Inflammatory macrophage (primary cell): ENCODE measurements at places on chromosomes 16 and 17.

GRCh38 chr16:14150796-14151195 lies 79.7 kb downstream of the MRTFB start:
- no peak for DNase-seq

DNA sequence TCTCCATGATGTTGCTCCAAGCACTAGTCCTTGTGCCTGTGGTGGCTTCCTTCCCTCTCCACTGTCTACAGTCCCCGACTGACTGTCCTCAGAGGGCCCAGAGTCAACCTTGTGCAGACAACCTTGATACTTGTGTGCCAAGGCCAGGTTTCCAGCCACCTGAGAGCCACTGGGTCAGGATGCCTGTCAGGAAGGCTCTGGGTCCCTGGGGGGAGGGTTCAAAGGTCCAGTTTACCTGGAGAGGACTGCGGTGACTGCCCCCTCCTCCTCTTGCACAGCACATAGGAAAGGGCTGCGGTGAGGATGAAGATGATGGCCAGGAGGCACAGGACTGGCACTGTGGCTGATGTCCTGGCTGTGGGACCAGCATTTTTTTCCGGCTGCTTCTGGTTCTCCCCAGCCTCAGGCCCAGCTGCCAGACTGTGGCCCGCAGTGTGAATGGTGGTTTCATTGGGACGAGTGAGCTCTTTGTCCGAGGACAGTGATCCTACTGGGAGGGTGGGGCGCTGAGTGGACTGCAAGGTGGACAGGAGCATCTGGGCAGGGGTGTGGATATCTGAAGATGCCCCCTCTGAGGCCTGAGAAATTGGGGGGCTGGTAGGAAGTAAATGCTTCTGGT lies 3.7 kb downstream of the MED11 start:
- no peak for DNase-seq

DNA sequence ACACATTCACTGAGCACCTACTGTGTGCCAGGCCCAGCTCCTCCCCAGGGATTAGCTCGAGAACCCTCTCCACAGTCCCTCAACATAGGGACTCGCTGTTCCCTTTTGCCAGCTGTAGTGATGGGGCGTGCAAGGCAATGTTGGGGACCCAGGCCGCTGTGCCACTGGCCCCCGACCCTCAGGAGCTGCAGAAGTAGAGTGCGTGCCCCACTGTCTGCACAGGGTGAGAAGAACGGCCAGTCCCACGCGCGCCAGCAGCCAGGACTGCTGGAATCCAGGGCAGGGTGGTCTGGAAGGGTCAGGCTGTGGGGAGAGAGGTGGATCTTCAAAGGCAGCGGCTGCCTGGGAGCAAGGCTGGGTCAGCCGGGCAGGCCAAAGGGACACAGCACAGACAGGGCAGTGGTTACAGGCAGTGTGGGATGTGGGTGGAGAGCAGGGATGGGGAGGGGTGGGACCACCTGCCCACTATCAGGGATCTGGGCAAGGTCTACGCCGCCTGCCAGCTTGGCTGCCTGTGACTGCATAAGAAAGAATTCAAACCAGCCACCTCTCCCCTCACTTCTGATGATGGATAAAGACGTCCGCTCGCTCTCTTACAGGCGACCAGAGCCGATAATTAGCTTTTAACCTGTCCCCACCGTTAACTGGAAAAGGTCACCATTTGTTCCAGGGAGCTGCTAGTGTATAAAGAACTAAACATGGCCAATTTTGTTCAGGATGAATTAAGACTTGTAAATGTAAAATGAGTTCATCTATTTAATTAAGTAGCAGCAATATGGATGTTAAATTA lies 86.7 kb upstream of the GSE1 start:
- no peak for DNase-seq

DNA sequence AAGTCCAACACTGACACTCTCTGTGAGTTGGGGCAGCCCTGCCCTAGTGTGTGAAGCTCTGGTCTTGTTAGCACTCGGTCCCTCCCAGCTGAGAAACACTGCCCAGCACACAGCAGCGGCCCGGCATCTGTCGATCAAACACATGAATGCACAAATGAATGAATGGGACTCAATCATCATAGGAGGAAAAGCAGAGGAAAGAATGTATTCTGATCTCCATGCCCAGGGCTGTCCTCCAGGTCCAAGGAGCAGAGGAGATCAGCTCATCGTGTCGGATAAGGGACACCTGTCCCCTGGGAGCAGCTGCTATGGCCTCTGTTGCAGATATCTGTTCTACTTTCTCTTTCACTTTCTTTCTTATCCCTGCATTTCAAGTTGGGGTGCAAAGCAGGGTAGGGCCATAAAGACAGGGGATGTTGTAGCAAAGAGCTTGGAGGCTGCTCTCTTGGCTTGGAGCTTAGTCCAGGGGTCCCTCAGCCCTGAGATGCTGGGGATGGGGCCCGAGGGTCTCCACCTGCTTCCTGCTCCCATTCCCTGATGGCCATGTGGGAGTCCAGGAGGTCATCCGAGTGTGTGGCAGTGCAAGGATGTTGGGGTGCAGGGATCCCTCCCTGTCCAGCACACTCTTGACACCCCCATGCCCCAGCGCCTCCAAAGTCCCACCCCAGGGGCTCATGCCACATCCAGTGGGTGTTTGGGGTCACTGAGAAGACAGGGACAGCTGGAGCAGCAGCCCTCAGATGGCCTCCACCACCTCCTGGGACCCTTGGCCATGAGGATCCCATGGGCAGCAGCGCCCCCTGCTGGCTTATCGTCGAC lies 88.2 kb downstream of the IRF8 start:
- no peak for DNase-seq

DNA sequence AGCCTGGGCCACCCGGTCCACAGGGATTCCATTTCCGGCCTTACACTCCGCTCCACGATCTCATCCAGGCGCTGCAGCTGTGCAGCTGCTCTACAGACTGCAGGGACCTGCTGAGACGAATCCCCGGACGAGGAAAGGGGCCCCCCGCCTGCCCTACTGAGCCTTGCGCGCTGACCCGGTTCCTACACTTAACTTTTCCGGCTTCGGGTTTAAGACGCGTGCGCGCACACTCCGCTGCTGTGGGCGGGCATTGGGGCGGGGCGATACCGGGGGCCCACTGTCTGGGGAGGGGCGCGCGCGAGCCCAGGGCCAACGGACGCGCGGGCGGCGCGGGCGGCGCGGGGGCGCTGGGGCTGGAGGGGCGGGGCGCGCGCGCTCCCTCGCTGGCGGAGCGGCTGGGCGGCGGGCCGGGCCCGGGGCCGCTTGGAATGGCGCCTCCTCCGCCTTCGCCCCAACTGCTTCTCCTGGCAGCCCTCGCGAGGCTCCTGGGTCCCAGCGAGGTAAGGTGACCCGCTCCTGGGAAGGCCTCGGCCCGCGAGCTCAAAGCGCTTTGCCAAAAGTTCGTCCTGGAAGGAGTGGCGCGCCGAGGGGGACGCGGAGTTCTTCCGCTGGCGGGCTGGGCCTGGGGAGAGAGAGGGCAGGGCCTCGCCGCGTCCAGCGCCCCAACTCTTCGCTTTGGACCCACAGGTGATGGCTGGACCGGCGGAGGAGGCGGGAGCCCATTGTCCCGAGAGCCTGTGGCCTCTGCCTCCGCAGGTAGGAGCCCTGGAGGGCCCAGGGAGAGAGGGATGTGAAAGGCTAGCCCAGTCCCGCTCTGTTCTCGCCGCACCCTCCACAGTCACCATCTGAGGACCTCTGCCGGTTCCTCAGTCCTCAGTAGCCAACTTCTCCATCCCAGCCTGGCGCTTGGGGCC lies at the start of gene TP53I13:
TSS of gene TP53I13 (plus strand) at position 371 of the 914 bp plus-strand sequence. CDS start at position 429, 58 bp downstream.
- peak; percentile 46 for DNase-seq

- DNase-seq: no peak
Observed at GRCh38 chr16:68785715-68786114, 48.6 kb downstream of the CDH1 start.

DNA sequence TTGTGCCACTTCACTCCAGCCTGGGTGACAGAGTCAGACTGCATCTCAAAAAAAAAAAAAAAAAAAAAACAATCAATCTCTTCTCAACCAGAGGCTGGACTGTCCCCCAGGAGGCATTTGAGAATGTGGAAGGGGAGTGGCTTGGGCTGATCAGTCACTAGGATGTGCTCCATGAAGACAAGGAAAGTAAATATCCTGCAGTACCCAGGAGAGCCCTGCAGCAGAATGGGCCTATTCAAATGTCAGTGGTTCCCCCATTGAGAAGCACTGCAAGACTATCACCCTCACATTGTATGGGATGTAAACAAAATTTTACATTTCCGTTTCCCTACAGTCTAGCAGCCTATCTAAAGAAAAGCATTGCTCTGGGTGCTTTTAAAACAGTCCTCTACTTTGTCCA lies 70.3 kb downstream of the DNAH9 start:
- no peak for DNase-seq

DNA sequence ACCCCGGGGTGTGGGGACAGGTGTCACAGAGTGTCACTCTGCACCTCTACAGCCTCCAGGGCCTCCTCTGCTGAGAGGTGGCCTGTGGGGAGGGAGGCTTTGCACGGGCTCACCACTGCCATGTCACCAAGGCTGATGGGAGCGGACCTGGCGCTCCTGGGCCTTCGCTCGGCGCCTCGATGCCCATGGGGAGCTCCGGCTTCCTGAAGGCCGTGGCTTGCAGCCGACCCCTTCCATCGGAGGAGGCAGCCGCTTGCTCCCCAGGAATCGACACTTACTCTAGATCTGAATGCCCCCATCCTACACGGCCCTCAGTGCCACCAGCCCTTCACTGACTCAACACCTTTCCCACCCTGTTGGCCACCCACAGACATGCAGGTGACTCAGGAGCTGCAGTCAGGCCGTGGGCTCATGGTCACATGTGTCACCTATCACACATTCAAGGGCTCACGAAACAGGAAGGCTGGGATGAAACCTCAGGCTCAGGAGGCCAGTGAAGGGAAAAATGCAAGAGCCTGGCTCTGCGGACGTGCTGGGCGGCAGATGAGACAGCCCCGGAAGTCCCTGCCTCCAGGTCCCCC lies 11.9 kb downstream of the LGALS3BP start:
- no peak for DNase-seq

DNA sequence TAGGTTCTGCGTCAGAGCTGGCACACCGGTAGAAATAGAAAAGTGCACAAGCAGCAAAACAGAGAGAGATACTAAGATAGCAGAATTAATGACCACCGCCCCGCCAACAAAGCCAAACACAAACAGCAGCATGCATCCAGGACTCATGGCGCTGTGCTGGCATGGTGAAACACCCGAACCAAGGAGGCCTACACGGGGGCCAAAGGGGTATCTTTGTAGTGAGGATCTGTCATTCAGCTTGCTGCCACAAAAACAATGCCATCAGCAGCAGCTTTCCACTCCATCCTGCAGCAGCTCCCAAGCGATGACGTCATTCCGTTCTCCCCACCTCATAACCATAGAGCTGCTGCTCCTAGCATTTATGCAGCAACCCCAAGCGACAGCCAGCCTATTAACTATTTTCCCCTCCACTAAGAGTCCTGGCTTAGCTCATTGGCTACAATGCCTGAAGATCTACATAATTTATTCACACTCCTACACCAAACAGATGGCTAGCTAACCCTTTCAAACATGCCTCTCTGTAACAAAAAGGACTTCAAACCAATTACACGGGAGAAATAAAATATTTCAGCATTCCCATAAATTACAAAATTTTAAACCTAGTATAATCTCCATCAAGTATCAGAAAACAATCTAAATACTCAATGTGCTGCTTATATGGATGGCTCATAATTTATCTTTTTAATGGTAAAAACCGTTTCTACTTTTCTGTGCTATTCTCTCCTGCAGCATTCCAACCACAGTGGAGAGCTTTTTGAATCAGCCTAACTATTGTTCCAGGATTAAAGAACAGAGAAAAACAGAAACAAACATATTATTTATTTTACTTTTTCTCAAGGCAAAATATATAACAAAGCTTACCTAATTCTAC lies 73.9 kb downstream of the SPAG9 start:
- no peak for DNase-seq

DNA sequence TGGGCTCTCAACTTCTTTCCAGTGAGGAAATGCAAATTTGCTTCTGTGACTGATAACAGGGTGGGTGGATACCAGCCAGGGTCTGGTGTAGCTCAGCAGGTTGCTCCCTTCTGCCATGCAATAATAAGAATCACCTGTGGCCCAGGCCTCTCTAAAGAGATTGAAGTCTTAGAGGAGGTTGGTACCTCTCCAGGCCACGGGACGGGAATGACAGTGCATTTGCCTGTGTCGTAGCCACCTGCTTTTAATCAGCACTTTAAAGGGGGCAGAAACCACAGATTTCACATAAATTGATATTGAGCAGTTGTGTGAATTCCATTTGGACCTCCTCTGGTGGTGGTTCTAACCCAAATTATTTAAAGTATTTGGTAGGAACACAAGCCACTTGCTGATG lies 246.9 kb downstream of the PRKCA start:
- DNase-seq: no peak

DNA sequence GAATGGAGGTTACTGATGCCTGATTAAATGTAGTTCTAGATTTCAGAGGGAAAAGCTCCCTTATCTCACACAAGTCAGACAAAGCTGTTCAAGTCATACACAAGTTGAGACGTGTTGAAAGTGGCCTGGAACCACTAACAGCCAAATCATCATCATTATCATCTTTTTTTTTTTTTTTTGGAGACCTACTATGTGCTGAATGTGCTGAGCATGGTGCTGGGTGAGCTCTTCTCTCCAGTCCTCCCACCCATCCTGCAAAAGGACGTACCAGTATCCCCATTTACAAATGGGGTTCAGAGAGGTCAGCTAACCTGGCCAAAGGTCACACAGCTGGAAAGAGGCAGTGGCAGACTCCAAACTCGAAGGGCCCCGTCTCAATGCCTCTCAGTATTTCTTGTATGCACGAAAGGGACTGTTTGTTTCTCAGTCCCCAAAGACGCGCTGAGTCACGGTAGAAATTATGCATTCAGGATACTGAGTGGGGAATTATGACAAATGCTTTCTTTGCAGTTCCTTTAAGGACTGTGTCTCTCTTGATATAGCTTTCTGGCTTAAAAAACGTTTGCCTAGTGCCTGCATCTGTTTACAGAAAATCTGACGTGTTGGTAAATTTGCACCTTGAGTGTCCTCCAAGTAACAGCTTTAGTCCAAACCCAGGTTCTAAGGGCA lies 235.5 kb downstream of the XYLT1 start:
- DNase-seq: peak; percentile 60

DNA sequence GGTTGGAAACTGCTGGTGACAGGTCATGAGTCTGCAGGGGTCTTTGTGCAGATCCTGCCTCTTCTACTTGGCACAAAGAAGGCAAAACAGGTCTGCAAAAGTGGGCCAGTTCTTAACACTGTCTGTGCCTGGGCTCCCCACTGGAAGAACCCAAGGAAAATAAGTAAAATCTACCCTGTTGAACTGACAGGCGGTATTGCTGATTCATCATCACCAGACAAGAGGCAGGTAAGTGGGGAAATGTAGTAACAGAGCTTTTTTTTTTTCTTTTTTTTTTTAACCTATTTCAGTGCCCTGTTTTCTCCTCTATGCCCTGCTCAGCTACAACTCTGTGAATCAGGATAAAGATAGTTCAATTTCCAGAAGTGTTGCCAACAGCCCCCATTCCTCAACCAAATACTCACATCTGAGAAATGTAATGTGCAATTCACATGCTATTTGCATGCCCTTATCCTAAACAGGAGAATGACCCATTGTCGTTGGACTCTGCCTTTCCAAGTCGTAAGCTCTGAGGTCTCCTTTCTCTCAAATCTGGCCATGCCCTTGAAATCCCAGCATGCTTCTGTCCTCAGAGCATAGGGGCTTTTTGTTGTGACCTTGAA lies 237.0 kb downstream of the SOX9 start:
- no peak for DNase-seq

- peak; percentile 16 for DNase-seq
Observed at GRCh38 chr17:47895347-47895855, 635 bp upstream of the SP2 start.
